ENCODE measurements at places on chromosomes 6 and 20. TPM values are rescaled to one million over a fixed set of nuclear protein-coding genes. Genes with fewer than 3 reads are reported as not detected.

CTCFL gene
- not detected for total RNA-seq

OPRL1 gene
- 0.15 TPM for total RNA-seq

SIRPB2 gene
- total RNA-seq, result 1.3 TPM

LBP gene
- not detected for total RNA-seq

DNA sequence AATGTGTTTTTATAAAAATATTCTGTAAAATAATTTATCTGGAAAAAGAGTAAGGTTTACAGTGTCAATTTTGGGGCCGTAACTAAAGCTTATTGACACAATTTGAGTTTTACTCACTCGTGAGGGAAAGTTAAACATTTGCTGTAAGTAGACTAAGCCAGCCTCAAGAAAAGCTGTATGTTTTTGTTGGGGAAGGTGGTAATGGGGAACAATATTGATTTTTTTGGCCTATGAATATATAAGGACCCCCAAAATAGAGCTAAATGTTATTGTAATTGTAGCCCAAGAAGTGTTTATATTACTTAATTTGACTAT lies 1.4 kb downstream of the SENP6 start:
- peaks cover 28% of the 10 kb centered on the region for H3K4me1 ChIP-seq
- H3K27me3 ChIP-seq, result no peaks in the 10 kb centered on the region
- H3K36me3 ChIP-seq, result peaks cover 7% of the 10 kb centered on the region
- H3K4me3 ChIP-seq, result peak overlapping the region; percentile 97

DNA sequence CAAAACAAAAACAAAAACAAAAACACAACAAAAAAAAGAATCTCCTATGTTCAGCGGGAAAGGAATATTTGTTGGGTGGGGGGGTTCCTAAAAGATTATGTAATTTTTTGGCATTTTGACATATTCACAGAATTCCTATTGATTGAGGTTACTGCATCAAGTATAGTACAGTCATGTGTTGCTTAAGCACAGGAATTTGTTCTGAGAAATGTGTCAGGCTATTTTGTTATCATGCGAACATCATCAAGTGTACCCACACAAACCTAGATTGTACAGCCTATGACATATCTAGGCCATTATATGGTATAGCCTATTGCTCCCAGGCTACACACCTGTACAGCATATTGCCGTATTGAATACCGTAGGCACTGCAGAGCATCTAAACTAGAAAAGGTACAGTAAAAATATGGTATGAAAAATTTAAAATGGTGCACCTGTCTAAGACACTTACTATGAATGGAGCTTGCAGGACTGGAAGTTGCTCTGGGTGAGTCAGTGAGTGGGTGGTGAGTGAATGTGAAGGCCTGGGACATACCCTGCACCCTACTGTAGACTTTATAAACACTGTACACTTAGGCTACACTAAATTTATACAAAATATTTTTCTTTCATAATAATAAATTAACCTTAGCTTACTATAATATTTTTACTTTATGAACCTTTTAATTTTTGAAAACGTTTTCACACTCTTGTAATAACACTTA lies 110.6 kb downstream of the CDKAL1 start:
- no peaks in the 10 kb centered on the region for H3K4me1 ChIP-seq
- no peak overlapping the region for H3K27ac ChIP-seq
- H3K36me3 ChIP-seq, result peaks cover 16% of the 10 kb centered on the region
- no peaks in the 10 kb centered on the region for H3K27me3 ChIP-seq
- DNase-seq, result peak; percentile 7
- no peak overlapping the region for H3K4me3 ChIP-seq

GRCh38 chr6:27040244-27041042 lies 207.1 kb upstream of the PRSS16 start:
- no peaks in the 10 kb centered on the region for H3K4me1 ChIP-seq
- peaks cover 30% of the 10 kb centered on the region for H3K27me3 ChIP-seq
- no peak overlapping the region for H3K27ac ChIP-seq

- H3K4me1 ChIP-seq, result no peaks in the 10 kb centered on the region
- no peak overlapping the region for H3K27ac ChIP-seq
- H3K27me3 ChIP-seq, result no peaks in the 10 kb centered on the region
These were observed 28.3 kb downstream of the DLL1 start for GRCh38 chr6:170262489-170263088.
